Cortex of kidney (tissue), 1 donor: ENCODE measurements at places on chromosomes 4 and X.

DNA sequence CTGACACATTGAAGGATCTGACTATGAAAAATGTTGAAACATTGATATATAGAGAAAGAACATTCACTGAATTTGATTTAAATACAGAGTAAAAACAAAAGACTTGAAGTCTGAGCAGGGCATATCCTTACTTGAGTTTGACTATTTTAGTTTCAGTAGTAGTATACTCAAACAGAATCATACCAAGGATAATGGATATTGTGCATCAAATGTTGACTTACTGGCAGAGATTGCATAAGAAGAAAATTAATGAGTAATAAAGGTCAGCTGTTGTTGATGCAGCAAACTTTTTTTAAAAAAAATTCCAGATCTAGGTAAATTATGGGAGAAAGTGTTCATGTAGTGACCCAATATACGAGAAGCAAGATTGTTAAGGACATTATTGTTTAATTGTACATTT lies 94.5 kb upstream of the APOOL start:
- DNase-seq = no peak

- DNase-seq = no peak
Measured at GRCh38 chr4:164304861-164305260, 449.1 kb upstream of the SMIM31 start.

DNA sequence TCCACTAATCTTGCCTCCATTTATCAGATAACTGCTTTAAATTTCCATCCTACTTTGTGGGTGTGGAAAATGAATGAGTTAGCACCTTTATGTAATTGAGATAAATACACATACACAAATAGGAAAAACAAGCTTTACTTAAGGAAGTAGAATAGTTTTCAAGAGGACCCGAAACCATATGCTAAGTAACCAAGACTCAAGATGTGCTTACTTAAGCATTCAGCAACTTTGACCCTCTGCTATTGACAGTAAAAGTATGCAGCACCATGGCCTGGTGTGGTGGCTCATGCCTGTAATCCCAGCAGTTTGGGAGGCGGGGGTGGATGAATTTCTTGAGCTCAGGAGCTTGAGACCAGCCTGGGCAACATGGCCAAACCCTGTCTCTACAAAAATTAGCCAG lies 29.9 kb downstream of the RNF175 start:
- DNase-seq = no peak

GRCh38 chr4:134463771-134464170 lies 262.2 kb upstream of the PABPC4L start:
- no peak for DNase-seq

DNA sequence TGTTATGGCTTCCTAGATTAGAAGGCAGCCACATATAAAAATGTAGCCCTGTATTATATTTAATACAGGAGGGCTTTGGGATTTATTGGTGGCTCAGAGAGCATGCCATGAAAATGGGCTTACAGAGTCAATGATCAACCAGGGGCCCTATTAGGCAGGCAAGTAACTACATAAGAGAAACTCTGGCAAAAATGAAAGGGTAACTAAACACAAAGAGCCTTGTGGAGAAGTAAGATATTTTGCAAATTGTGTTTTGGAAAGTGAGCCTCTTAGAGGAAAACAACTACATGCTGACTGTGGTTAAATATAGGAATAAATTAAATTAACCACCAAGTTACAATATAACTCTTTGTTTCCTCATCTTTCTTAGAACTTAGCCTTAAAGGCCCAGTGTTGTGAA lies 5.5 kb downstream of the SAT1 start:
- no peak for DNase-seq

DNA sequence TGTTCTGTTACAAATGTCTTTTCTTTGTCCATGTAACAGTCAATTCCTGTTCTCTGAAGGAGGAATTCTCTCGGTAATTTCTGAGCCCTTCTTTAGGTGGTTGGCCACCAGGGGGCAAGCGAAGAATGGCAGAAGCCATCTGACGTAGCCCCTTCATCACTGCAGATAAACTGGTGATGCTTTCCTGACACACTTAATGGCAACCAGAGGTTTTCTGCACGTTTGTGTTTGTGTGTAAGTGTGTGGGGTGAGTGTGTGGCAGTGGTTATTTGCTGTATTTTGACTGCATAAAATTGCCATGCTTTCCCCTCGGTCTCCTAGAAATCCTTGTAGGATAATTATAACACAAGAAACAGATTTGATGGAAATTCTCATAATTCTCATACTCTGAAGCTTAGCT lies 64.8 kb upstream of the STOX2 start:
- no peak for DNase-seq

DNA sequence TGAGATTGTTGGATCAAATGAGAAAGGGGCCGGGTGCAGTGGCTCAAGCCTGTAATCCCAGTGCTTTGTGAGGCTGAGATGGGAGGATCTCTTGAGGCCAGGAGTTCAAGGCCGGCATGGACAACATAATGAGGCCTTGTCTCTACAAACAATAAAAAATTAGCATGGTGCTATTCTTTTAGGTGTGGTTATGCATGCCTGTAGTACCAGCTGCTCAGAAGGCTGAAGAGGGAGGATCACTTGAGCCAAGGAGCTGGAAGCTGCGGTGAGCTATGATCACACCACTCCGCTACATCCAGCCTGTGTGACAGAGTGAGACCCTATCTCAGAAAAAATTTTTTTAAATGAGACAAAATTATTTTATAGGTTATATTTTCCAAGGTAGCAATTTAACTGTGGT lies 49.7 kb upstream of the TMEM150C start:
- DNase-seq = no peak

DNA sequence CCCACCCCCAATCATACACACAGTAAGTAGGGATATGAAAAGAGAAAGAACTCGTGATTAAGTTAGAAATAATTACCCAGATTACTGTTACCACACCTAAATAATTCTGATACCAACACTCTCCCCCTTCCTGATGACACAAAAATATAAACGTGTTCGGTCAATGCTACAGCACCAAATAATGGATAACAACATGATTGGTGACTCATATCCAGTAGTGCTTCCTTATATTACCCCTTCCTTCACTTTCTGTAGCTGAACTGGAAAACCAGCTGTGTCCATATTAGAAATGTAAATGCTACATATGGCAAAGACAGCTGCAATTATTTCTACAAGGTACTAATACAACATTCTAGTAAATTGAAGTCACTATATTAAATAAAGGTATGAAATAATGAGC lies 20.8 kb downstream of the EIF4E start:
- no peak for DNase-seq

GRCh38 chrX:124435616-124436015 lies 89.3 kb downstream of the SH2D1A start:
- DNase-seq = no peak

DNA sequence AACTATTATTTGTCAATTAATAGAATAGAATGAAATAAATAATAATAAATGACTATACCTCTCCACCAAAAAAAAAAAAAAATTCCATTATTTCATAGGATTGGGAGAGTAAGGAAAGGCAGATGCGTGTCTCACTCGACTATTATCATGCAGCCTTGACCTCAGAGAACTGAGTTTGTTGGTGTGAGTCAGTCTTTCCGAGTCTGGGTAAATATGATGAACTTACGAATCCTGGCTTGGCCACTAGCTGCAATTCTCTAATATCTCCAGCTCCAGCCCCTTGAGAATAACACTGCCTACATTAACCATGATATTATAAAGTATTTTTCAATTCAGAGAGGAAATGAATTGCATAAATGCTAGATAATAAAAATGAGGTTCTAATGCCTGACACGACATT lies 46.6 kb upstream of the DHX15 start:
- DNase-seq = no peak

DNA sequence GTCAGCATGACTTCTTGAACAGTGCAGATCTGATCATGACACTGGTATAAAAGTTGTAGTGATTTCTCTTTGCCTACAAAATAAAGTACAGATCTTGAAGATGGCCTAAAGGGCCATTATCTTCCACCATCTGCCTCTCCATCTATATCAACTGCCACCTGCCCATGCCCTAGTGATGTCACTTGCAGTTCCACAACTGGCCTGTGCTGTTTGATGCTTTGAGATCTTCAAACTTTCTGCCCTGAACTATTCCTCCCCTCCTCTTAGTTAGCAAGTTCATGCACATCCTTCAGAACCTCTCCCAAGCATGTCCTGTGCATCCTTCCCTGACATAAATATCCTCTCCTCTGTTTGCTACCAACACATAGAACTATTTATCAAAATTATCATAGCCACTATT lies 217.0 kb downstream of the SOWAHB start:
- no peak for DNase-seq

- no peak for DNase-seq
Measured at GRCh38 chrX:133796282-133796681, 189.1 kb downstream of the GPC3 start.

DNA sequence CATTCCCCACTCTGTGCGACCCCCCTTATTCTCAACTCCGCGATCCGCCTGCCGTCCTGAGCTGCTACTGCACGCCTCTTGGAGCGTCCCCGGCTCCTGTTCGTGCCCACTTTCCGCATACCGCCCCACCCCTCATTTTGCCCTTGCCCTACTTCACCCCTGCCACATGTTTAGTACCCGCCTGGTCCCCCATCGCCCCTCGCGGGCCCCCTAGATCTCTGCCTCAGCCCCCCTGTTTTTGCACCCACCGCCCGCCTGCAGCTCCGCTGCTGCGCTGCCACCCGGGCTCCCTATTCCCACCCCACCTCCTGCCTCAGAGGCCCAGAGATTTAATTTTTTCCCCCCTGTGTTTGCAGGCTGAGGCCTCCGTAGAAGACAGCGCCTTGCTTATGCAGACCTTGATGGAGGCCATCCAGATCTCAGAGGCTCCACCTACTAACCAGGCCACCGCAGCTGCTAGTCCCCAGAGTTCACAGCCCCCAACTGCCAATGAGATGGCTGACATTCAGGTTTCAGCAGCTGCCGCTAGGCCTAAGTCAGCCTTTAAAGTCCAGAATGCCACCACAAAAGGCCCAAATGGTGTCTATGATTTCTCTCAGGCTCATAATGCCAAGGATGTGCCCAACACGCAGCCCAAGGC lies 1.4 kb downstream of the MAGED1 start:
- DNase-seq = no peak

DNA sequence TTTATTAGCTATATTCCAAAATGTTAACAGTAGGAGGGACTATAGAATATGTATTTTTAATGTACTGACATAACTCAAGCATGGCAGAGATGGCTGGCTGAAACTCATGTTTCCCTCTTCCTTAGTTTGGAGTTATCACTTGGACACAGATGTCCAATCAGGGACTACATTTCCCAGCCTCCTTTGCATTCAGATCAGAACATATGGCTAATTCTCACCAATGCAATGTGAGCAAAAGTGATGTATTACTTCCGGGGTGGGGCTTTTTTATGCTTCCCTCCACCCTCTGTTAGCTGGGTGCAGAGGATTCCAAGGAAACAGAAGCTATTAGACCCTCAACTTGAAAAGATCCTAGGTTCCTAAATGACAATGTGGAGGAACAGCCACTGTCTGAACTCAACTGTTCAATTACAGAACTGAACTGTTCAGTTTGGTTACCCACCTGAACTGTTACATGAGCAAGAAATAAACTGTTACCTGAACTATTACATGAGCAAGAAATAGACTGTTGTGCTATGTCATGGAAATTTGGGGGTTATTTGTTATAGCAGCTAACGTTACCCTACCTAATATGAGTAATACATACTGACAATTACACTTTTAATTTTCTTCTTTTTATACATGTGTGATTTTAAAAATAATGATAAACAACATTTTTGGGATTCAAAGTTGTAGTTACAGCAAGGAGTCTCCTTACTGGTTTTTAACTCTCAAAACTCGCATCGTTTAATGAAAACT lies 29.6 kb upstream of the ERVMER34-1 start:
- DNase-seq = no peak

DNA sequence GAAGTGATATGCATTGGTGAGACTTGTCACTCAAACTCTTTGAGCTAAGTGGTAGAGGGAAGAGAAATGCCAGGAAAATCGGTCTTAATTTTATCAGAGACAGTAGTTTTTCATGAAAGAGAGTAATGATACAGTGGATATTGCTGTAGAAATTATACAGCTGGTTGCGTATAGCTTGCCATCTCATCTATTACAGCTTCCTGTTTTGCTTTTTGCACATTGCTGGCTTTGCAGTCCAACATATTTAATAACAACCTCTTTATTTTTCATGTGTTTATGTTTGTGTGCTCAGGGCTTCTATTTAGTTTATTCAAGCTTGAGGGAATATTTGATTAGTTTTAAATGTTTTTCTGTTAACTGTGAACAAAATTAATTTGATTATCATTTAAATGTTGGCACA lies 11.5 kb downstream of the SMAD1 start:
- DNase-seq = no peak

- DNase-seq = no peak
Measured at GRCh38 chr4:16195209-16195608, 31.1 kb downstream of the TAPT1 start.

DNA sequence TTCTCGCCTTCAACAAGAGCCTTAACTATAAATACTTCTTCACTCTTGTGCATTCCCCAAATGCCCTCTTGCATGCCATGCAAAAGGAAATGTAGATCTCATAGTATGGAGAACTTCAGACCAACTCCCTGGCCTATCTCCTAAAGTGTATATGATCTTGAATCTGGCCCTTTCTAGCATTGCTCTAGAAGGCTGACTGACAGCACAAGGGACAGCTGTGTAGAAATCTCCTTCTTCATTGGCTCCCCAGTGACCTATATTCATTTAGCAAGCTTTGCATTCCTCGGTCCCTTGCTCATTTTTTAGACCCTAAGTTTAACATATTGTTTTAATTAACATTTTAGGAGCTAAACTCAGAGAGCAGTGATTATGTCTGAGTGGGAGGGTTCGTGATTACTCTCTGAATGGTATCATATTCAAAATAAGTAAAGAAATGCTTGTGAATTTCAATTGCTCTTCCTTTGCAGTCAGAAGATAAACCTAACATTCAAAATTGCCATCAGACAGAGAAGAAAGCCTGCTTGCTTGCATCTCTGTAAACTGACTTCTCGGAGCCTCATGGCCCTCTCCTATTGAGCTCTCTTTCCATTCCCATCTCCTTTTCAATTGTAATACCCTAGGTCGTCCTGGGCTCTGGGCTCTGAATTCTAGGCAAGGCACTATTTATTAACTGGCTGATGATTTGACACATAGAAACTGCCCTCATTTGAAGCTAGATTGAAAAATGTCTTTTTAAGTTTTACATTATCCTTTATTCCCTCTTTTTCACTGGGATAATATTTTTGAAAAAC lies 120.3 kb upstream of the PRKG2 start:
- DNase-seq = no peak

GRCh38 chrX:146054311-146054710 lies 236.7 kb downstream of the SLITRK2 start:
- DNase-seq = no peak

- DNase-seq = no peak
Measured at GRCh38 chr4:124890522-124890921, 178.0 kb upstream of the ANKRD50 start.

DNA sequence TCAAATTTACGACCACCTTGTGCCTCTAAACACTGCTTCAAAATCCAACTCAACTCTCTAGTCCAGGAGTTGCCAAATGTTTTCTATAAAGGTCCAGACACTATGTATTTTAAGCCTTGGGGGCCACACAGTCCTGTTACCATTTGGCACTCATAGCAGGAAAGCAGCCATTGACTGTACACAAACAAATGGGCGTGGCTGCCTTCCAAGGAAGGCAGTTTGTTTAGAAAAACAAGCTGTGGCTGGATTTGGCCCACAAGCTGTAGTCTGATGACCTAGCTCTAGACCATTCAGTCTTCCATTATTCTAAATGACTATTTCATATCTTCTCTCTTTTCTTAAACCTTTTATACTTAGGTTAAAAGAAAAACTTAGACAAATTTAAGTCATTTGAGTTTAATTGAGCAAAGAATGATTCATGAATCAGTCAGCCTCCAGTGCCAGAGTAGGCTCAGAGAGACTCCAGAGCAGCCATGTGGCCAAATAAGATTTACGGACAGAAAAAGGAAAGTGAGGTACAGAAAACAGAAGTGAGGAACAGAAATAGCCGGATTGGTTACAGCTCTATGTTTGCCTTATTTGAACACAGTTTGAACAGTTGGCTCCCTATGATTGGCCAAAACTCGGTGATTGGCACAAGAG lies 825.8 kb upstream of the LCORL start:
- DNase-seq = no peak
